T47D (cell line): ENCODE measurements at places on chromosomes 5 and 9.

GRCh38 chr5:8239646-8240045, 370.7 kb downstream of the MTRR start:
- DNase-seq, result no peak

DNA sequence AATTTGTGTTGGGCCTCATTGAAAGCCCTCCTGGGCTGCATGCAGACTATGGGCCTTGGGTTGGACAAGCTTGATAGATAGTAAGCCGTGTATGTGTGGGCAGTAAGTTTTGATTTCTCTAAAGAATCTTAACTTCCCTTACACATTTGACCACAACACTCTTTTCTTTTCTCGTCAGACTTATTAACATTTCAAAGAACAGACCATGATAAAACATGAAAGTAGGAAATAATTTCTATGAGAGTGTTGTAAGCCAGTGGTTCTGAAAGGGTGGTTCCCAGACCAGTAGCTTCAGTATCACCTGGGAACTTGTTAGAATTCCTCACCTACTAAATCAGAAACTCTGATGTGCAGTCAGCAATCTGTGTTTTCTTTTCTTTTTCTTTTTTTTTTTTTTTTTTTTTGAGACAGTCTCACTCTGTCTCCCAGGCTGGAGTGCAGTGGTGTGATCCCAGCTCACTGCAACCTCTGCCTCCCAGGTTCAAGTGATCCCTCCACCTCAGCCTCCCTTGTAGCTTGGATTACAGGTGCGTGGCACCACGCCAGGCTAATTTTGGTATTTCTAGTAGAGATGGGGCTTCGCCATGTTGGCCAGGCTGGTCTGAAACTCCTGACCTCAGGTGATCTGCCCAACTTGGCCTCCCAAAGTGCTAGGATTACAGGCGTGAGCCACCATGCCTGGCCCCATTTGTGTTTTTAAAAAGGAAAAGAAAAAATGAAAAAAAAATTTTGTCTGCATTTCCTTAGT, 20.0 kb upstream of the GCNT1 start:
- no peak for DNase-seq

DNA sequence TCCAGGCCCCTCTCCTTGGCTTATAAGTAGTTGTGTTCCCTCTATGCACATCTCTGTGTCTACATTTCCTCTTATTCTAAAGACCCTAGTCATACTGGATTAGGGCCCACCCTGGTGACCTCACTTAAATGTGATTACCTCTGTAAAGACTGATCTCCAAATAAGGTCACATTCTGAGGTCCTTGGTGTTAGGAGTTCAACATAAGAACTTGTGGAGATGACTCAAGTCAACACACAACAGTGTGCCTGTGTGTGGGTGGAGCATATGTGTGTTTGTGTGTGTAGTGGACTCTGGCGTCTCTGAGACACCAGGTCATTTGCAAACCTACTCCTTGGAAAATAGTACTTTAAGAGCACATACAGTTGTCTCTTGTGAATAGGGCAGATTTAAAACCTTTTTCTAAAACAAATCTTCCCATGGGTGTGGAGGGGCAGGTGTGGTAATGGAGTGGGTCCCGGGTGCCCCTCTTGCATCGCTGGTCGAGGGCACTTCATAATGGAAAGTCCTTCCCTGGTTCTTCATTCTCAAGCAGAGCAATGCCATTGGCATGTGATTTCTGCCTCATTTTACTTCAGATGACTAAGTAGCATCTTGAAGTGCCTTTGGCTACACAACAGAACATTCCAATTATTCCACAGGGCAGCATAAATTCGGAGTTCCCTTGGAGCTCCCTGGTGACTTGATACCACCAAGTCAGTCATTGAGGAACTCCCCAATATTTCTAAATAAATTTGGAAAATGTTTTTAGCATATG, 84.4 kb downstream of the C9orf152 start:
- DNase-seq, result no peak

DNA sequence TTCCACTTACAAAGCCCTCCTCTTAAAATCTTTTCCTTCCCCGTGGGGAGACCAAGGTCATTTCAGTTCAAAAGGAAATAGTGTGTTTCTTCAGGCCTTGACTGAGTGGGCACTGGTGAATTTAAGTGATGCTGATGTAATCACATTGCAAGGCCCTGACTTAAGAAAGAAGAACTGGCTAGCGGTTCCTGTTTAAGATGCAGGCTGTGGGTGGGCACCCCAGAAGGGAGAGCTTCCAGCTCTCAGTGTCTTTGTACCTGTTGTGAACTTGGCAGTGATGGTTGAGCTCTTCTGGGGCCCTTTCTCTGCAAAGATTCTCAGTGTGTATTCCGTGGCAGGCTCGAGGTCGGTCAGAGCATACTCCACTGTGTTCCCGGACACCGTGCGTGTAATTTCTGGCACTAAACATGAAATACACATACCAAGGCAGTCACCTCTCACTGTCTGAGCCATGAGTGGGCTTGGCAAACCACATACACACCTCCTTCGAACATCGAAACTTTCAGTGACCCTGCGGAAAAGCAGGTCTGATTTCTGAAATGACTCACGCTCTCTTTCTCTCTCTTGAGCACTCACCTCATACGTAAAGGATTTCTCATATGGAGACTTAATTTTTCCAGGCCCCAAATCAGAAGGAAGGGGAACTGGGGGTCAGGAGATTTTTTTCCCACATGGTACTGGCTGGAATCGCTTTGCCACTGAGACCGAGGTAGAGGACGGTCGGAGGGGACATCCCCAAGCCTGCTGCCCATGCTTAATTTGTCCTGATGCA, 81.9 kb downstream of the TNC start:
- no peak for DNase-seq

- DNase-seq, result no peak
Observed at GRCh38 chr5:180799902-180800801, 2.5 kb downstream of the MGAT1 start.

GRCh38 chr5:115543365-115544042, 1.1 kb downstream of the FEM1C start:
- peak; percentile 16 for DNase-seq

DNA sequence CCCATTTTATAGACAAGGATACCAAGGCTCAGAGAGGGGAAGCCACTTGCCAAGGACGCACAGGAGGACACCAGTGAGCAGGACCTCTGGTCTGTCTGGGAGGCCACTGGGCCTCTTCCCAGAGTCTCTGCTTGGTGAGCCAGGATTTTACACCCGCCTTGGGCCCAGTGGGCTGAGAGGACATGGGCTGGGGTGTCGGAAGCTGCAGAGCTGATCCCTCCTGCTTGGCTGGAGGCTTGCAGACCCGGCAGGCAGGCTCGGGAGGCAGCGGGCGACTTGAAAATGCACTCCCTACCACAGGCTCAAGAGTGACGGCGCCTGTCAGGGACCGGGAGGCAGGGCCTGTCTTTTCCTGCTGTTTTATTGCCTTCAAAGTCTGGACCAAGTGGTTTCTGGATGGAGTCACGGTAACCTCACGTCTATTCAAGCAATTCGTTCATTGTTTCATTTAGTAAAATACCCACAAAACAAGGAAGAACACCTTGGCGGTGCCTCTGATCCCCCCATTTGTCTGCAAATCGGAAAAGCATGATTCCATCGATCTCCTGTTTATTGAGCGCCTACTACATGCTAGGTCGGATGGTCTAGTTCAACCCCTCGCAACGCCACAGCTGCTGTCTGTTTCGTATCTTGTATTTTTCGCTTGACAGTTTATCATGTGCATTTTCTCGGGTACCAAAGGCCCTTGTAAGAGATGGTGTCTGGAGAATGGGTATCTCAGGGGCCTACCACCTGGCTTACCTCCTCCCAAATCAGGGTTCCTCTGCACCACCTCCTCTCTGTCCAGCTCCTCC, 108.1 kb upstream of the IER5L start:
- no peak for DNase-seq

GRCh38 chr5:176678584-176678983, 31.3 kb downstream of the TSPAN17 start:
- no peak for DNase-seq

DNA sequence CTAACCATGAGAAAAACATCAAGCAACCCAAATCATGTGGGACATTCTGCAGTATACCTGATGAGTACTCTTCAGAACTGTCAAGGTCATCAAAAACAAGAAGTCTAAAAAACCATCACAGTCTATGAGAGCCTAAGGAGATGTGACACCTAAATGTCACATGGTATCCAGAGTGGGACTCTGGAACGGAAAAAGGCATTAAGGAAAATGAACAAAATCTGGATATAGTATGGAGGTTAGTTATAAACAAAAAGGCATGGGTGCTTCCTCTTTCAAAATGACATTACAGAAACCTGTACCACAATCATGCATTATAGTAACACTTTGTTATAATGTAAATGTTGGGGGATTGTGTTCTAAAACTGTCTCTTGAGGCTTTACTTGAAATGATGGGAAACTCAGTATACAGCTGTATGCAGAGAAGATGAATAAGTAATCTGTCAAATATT, 47.4 kb downstream of the PRKACG start:
- DNase-seq, result no peak

- DNase-seq, result no peak
Observed at GRCh38 chr5:35136386-35136785, 88.6 kb upstream of the AGXT2 start.

DNA sequence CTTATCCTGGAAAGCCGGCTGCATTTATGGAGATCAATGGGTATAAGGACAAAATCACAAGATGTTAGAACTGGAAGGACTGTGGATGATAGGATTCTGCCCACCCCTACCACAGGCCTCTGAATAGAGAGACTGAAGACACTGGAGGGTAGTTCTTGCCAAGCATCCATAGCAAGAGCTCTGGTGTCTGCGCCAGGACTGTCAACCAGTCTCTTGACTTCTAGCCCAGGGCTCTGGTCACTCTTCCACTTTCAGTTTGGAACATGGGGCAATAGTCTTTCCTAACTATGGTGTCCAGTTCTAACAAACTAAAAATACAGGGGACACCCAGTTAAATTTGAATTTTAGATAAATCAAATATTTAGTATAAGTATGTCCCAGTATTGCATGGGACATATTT, 23.4 kb downstream of the LARP1 start:
- DNase-seq, result no peak
